ENCODE measurements at places on chromosomes 7 and 10.
A peak's percentile ranks its signal among the peaks of the same experiment; 100 is the strongest.

- no peak for DNase-seq
These were observed 103.6 kb downstream of the PARD3 start for GRCh38 chr10:34711500-34711899.

DNA sequence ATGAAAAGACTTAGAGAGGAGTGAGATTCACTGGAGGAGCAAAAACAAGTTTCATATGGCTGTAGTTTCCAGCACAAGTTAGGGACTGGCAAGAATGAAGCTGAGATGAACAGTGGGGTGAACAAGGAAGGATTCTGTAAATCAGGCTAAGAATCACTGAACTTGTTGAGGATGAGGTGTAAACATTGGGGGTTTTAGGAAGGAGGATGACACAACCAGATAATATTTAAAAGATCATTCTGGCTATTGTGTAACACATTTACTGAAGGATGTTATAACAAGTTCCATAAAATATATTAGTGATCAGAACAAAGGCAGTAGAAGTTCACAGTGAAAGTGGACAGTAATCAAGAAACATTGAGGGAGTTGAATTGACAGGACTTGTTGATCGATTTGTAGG lies 68.9 kb downstream of the CD36 start:
- DNase-seq, result no peak

GRCh38 chr10:13882119-13882711 lies 295.4 kb downstream of the PRPF18 start:
- peak; percentile 26 for DNase-seq

DNA sequence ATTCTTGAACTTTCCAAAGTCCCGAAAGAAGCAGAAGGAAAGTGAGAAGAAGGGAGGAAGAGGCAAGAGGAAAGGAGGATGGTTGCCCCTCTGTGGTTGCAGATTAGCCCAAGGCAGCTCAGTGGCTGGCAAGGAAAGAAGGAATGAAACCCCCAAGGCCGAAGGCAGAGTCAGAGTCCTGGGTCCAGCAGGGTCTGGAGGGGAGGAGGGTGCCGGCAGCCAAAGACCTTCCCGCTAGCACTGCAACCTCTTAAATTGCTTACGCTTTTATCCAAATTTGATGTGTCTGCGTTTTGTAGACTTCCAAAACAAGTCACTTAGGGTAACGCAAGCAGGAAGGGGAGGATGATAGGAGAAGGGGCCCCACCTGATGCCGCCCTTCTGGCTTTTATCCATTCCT lies 7.4 kb upstream of the PFKP start:
- no peak for DNase-seq

GRCh38 chr7:17255926-17256325 lies 42.5 kb upstream of the AHR start:
- no peak for DNase-seq

DNA sequence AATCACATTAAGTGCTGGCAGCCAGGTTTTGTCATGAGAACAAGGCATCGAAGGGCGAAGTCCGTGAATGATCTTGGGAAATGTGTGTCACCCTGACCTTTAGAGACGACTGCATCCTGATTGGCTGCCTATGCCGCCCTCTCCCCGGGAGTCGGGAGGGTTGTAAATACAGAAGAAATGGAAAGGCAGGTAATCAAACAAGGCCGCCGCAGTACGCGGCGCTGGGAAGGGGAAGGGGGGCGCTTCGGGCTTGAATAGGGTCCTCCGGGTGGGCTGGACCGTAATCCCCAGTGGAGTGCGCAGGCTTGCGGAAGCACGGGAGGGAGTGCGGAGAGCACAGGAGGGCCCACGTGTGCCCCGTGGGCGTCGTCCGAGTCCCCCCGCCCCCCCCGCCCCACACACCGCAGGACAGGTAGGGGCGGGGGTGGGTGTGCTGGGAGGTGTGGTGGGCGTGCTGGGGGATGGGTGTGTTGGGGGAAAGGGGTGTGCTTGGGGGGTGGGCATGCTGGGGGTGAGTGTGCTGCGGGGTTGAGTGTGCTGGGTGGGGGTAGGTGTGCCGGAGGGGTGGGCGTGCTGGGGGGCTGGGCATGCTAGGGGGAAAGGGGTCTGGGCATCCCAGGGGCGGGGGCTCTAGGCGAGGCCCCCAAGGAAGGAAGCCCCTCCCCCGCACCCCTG lies 169.4 kb downstream of the ARHGAP12 start:
- DNase-seq, result peak; percentile 46

- DNase-seq, result no peak
These were observed 325.9 kb upstream of the SEMA3D start for GRCh38 chr7:85512790-85513189.

GRCh38 chr7:36021917-36022550 lies 131.0 kb upstream of the EEPD1 start:
- DNase-seq, result no peak

DNA sequence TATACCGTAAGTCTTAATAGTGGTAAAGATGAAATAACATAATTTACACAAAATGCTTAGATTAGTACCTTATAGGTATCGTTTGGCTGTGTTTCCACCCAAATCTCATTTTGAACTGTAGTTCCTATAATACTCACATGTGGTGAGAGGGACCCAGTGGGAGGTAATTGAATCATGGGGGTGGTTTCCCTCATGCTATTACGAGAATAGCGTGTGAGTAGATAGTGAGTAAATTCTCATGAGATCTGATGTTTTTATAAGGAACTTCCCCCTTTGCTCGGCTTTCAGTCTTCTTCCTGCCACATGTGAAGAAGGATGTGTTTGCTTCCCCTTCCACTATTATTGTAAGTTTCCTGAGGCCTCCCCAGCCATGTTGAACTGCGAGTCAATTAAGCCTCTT lies 426.3 kb upstream of the POT1 start:
- DNase-seq, result peak; percentile 10

DNA sequence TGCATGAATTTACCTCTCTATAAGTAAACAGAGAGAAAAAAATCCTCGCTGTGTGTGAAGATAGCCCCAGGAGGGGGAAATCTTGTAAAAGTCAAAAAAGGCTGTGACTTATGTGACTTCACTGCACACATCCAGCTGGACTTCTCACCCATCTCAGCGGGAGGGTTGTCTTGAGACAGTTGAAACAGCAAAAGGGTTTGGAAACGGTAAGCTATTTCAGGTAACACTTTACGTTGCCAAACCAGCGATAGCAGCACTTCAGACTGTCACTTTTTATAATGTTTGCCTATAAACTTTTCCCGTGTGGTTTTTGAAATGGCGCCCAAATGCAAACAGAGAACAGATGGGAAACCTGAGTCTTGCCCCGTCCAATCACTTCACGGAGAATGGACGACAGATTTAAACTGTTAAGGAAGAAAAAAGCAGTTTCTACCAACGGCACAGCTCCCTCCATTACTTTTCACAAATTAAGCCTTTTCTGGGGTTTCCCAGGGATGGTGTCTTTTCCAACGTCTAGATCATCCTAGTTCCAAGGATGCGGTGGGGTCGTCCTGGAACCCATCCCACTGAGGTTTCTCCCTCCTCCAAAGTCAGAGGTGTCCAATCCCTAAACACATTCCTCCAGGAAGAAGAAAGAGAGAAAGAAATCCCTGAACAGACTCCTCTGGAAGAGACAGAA lies 25.2 kb downstream of the FGFR2 start:
- no peak for DNase-seq

All from GM12865 (cell line).